ENCODE measurements at places on chromosomes 6 and 20. TPM values are rescaled to one million over a fixed set of nuclear protein-coding genes. Genes with fewer than 3 reads are reported as not detected.

GRCh38 chr6:7254980-7255835 lies 57.8 kb downstream of the SSR1 start:
- DNase-seq = no peak

DNA sequence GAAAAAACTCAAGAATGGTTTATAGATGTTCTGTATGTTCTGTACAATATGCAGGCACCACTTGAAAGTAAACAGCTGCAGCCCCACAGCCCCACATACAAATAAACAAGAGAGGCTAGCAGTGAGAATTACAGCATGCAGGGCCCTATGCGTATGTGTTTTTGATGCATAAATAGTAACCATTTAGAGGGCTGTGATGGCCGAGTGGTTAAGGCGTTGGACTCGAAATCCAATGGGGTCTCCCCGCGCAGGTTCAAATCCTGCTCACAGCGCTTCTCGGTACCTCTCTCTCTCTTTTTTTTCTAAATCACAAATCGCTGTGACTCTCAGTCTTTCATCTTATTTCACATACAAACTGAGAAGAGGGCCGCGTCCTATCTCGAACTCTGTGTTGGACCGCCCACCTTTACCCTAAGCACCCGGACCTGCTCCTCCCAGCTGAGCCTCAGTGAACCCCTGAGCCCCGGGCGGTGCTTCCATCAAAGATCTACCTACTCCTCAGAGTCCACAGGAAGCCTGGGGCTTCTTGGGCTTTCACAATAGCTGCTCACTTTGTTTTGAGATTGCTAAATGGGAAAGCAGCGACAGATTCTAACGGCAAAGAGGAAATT lies 37.7 kb upstream of the PRSS16 start:
- DNase-seq = no peak

DNA sequence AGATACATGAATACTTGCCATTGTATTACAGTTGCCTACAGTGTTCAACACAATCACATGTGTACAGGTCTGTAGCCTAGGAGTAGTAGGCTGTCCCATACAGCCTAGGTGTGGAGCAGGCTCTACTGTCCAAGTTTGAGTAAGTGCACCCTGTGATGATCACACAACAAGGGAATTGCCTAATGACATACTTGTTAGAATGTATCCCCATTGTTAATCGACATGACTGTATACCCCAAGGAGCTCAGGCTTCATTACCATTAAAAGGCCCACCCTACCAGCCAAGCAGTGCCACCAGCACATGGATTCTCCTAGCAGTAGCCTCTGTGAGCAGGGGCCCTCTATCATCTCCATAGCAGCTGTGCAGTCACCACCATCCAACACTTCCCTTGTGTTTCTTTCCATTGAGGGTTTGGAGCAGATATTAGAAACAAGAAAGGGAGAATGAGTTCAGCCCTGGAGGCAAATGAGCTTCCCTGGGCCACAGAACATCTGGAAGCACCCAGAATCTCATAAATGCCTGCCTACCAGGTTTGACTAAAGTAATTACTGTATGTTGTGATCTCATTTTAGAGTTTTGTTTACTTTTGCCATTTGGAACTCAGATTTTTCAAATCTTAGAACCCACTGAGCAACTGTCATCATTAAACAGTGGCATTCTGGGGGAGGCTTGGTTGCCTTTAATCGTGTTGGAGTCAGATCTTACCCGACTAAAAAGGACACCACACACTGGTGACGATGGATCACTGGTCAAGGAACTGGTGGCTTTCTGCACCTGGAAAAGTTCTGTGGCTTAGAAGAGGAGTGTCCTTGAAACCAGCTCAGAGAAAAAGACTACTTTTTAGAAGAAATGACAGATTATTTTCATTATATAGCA lies 104.9 kb downstream of the TULP4 start:
- DNase-seq = no peak

- no peak for DNase-seq
These were observed 30.8 kb downstream of the FBXO5 start for GRCh38 chr6:152952045-152952444.

DNA sequence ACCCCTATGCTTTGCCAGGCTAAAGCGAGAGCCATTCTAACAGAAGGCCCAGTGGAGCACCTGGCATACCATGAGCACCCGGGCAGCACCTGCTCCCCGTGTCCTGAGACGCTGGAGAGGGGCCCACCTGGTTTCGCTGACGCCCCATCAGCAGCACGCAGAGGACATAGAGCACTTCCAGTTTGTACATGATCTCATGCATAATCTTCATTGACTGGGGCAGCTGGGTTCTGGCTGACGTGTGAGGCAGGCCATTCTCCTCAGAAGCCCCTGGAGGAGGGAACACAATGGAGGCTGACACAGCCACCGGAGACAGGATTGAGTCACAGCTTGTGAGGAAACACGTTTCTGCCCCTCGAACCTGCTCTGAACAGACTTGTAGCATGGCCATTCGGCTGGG lies 65.4 kb downstream of the MYH7B start:
- DNase-seq = peak; percentile 38

The NOX3 gene
- total RNA-seq = not detected

The CCM2L gene
- not detected for total RNA-seq

The PACSIN1 gene
- total RNA-seq = not detected

The DDX27 gene
- 25.9 TPM for total RNA-seq
